SHP77 treated with DMSO at 0.1 percent for 48 hours (cell line): ENCODE measurements at places on chromosomes 2 and 18.

DNA sequence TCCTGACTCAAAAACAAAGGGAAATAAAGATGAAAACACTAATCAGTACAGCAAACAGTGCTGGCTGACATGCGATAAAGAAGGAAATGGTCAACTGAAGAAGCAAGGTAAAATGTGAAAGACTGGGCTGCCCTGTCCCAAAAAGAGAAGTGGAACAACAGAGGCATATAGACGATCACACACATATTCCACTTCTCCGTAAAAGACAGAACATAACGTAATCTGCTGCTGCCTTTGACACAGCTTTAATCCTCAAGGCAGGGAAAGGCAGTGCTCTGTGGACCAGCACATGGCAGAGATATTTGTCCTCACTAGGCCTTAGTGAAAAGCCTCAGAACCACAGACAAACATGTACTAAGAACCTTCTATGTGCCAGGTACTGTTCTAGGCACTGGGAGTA, 24.3 kb upstream of the REL start:
- no peak for DNase-seq

- DNase-seq = no peak
Measured at GRCh38 chr2:74546004-74546403, 7.7 kb downstream of the LOXL3 start.

DNA sequence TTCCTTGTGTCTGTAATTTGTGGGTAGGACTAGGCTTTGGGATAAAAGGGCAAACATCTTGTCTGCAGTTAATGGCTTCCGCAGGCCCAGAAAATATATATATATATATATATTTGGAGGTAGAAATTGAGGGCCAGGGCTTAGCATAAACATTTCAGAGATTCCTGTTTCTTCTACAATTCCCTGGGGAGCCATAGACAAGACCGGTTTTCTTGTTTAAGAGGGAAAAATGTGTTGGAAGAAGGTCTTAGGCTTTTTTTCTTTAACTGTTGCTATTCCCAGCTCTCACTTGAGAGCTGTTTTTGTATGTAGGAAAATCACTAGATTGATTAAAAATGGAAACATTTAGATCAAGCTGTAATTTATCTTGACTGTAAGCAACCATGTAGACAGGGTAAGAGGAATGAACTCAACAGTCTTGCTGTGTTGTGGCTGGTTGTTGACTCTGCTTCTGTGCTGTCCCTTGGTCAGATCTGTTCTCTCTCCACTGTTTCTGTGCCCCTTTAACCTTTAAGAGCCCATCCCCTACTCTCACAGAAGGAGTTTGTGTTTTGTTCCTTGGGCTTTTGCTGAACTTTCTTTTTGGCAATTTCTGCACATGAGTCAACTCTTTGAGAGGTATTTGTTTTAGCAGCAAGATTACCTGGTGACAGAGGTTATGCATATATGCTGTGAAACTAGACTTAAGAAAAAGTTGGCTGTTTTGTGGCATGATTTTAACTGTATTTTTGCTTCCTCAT, 58.3 kb downstream of the EFEMP1 start:
- no peak for DNase-seq

DNA sequence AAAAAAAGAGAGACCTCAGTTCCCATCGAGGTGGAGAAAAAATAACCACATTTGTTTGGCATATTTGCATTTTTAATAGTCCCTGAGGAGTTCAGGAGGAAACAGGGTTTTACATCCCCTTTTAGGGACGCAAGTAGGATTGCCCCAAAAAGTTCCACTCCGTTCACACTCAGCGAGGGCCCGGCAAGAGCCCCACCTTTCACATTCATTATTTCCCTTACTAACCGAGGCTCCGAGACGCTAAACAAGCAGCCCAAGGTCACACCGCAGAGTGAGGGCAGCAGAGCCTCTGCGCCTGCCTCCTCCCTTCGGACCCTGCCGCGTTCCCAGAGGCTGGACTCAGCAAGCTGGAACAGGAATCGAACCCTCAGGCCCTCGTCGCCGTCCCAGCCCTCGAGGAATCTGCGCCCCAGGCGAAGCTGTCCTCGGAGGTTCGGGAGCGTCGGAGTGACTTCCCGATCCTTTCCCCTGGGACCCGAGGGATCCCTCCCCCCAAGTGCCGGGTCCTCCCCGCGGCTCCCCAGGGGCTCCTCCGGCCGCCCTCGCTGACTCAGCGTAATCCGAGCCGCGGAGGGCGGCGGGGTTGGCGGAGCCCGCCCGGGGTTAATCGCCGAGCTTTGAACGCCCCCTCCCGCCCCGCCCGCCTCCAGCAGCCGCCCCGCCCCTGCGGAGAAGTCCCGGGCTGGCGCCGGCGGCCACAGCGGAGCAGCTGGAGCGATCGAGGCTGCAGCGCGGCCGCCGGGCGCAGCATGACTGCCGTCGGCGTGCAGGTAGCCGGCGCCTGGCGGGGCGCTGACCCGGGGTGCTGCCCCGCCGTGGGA, at the start of gene TMEM37:
TMEM37 (plus strand) TSS at position 700 of the 821 bp plus-strand sequence; CDS start at position 750, 50 bp downstream.
- no peak for DNase-seq

- DNase-seq = no peak
Measured at GRCh38 chr2:44135771-44136170, 32.9 kb upstream of the PPM1B start.

GRCh38 chr2:193583638-193584400, 1389.1 kb upstream of the TMEFF2 start:
- DNase-seq = no peak

GRCh38 chr2:66578687-66579106, 143.8 kb downstream of the MEIS1 start:
- no peak for DNase-seq

GRCh38 chr2:4122726-4123125, 419.4 kb downstream of the DCDC2C start:
- DNase-seq = no peak

DNA sequence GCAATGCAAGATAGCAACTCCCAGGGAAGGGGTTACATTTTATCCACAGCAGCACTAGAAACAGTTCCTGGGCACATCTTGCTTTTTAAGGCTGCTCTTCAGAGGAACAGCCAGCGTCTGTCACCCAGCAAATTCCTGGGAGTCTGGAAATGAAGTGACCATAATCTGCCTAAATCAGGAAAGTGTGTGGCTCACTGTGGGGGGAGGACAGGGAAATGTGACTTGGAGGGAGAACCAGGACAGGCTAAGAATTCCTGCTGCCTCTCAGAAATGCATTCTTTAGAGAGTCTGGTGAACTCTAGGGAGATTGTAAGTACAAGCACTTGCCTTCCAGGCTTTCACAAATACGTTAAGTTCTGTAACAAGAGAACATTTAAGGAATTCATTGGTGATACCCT, 364.3 kb upstream of the SPHKAP start:
- DNase-seq = no peak

DNA sequence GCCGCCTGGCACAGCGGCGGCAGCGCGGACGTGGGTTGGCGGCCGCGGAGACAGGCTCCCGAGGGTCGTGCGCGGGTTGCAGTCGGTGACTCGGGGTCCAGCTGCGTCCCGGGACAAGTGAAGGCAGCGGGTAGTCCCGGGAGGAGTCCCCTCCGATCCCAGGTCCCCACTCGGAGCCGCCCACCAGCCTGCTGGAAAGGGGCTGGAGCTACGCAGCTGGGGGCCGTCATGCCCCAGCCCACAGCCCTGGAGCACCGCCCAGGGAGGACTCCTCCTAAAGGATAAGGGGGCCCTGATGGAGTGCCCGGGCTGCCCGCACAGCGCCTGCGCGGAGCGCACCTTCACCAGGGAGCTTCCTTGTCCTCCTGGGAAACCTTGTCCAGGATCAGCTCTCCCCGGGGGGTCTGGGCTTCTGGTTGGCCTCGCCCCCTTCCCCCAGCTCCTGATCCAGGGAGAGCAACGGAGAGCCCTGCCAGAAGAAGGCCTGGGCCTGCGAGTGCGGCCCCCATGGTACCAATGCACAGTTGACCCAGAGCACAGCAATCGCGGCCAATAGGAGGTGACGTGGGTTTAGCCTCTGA, 25.9 kb upstream of the ALPP start:
- no peak for DNase-seq

- no peak for DNase-seq
Measured at GRCh38 chr18:52596748-52597435, 256.9 kb downstream of the DCC start.

GRCh38 chr2:208573569-208573968, 167.0 kb downstream of the PTH2R start:
- DNase-seq = no peak

- no peak for DNase-seq
Measured at GRCh38 chr2:11842336-11842735, 95.9 kb downstream of the LPIN1 start.

- no peak for DNase-seq
Measured at GRCh38 chr18:32368991-32369390, 101.7 kb downstream of the GAREM1 start.

DNA sequence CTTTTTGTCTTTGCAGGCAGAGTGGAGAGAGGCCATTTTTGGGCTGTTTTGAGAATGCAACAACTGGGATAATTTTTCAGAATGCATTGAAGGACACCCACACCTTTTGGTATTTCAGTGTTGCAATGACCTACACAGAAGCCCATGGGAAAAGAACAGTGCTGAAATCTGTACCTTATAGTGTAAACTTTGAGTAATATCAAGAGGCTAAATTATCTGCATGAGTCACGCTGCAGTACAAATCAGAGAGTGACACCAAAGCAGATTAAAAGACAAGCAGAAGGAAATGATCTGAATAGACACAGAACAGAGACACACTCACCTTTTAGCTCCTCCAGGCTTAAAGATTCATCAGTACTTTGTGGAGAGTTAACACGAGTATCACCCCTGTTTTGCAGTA, 265.3 kb downstream of the PAX3 start:
- no peak for DNase-seq

DNA sequence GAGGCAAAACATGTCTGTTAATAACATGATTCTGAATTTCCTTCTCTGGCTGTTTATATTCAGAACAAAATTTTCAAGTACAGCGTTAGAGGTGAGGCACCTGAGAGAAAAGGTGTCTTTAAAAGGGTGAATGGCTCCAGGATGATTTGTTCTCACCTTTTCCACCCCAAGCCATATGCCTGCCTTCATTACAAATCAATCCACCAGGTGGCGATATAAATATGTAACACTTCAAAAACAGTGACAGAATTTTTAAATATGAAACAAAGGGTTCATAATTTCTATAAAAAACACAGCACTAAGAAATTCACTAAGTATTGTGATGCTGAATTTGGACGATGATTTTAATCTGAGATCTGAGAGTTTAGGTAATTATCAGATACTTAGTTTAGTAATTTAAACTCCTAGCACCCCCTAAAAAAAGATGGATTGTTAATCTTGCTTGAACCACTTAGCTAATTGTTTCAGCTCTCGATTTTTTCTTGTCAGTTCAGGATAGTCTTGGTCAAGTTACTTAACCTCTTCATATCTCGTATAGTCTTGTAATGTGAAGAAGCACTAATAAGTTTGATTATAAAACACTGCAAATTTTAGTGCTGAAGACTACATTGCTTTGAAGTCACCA, 528.8 kb downstream of the CPS1 start:
- no peak for DNase-seq

GRCh38 chr2:216408426-216409290, 3.6 kb upstream of the SMARCAL1 start:
- DNase-seq = no peak

DNA sequence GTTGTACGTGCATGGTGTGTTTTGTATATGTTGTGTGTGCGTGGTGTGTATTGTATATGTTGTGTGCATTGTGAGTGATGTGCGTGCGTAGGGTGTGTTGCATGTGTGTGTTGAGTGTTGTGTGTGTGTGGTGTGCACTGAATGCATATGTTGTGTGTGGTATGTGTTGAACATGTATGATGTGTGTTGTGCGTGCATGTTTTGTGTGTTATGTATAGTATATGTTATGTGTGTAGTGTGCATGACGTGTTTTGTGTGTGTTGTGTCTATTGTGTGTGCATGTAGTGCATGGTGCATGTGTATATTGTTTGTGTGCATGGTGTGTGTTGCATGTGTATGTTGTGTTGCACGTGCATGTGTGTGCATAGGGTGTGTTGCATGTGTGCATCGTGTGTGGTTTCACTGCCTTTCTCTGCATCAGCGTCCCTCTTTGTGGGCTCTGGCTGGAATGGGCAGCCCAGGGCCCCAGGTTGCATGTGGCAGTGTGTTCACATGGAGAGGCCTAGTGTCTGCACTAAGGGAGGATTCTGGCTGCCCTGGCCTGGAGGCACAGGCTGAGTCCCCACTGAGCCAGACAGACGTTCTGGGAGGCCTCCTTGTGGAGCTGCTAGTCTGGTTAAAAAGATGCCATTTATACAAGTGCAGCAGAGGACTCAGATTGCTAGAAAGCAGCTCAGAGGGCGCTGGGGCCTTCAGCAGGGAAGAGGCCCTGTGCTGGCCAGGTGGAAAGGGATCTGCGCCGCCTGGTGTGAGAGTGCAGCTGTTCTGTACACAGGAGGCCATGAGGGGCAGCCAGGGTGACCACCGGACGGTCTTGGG, 107.2 kb downstream of the FAM168B start:
- no peak for DNase-seq

GRCh38 chr2:110818767-110819481, 86.6 kb downstream of the ACOXL start:
- DNase-seq = no peak

DNA sequence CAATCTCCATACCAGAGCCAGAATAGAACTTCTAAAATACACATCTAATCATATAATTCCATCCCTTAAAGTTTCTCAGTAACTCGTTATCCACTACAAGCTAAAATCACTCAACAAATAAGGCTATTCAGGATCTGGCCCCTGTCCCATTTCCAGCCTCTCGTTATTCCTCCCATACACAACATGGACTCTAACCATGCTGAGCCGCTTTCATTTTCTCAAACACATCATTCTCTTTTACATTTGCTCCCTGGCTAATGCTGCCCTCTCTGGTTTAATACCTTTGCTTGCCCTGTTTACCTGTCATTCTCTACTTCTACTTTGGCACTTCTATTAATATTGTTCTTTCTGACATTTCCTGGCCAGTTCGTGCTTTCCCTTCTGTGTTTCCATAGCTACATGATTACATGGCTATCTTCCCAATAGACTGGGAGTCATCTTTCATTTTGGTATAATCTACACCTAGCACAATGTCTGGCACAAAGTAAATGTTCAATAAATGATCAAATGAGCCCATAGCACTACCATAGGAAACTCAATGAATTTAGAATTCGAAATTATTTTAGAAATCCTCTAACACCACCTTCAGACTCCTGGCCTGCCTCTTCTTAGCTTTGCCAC, 163.6 kb upstream of the VRK2 start:
- DNase-seq = peak; percentile 87

DNA sequence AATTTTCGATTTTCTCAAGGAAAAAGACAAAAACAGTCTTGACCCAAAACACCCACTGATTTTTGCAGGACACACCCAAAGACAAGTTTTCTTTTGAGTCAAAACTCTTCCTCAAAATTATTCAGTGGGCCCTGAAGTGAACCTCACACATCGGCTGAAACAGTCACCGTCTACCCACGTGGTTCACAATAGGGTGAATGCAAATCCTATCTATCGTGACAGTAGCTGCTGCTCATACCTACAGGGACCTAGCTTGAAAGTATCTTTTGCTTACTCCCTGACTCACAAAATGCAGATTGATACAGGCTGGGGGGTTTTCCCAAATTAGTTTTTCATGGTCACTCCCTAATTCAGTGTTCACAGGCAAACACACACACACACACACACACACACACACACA, 10.7 kb upstream of the CD226 start:
- no peak for DNase-seq

- no peak for DNase-seq
Measured at GRCh38 chr18:26538524-26538923, 9.8 kb downstream of the KCTD1 start.

- DNase-seq = no peak
Measured at GRCh38 chr2:45786836-45787357, 135.4 kb downstream of the PRKCE start.

GRCh38 chr2:85164145-85164569, 31.0 kb downstream of the TCF7L1 start:
- DNase-seq = no peak
